ENCODE measurements at places on chromosomes 2 and 18.

DNA sequence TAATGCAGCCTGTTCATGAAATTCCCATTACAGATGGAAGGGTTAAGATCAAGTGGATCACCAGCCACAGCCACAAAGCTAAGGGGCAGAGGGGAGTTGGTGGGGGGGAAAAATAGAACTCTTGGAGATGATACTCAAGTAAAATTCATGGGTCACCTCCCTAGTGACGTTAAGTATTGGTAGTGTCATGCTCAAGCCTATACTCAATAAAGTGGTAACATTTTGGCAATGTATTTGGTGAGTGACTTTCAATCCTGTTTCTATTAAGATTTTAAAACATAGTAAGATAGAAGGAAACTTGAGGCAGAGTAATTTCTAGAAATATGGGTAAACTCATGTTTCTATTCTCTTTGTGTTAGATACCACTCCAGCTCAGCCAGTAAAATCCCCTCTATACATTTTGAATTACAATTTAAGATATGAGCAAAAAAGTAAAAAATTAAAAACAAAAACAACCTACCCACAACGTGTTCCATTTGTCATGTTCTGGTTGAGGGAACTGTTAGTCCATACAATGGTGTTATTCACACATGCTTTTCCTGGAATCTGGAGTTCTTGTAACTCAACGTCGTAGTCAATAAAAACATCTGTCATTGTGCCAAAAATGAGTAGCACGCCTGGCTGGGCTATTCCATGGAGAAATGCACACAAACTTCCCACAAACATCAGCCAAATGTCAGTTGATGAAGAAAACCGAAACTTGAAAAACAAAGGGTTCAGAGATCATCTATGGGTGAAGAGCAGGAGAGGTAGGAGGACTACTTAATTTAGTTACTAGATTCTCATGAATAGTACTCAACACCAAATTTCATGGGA lies 18.1 kb downstream of the ABCB11 start:
- no peak for DNase-seq

DNA sequence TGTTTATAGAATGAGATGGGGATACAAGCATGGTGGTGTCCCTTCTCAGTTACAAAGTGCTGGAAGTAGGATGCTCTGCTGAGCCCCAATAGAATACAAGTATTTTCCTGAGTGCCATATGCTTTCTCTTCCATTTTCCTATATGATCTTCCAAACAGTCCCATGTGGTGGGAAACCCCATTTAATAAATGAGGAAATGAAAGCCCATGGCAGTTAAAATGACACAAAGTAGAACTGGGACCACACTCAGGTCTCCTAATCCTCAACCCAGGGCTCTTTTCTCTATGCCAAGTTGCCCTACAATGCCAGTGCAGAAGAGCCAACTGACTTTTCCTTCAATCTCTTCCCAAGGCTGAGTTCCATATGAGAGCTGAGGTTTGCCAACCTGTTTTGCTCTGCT lies 210.2 kb upstream of the FBXO11 start:
- no peak for DNase-seq

GRCh38 chr18:29523371-29523770 lies 1346.4 kb upstream of the CDH2 start:
- DNase-seq: no peak

GRCh38 chr2:20225294-20226151 lies 593 bp upstream of the SDC1 start:
- DNase-seq: peak; percentile 9

GRCh38 chr2:161096336-161096735 lies 63.9 kb upstream of the TANK start:
- DNase-seq: no peak

Data from esophagus squamous epithelium (tissue), 5 donors.